NCI-H2081 treated with DMSO at 0.1 percent for 48 hours (cell line): ENCODE measurements at places on chromosomes 16 and 17.

DNA sequence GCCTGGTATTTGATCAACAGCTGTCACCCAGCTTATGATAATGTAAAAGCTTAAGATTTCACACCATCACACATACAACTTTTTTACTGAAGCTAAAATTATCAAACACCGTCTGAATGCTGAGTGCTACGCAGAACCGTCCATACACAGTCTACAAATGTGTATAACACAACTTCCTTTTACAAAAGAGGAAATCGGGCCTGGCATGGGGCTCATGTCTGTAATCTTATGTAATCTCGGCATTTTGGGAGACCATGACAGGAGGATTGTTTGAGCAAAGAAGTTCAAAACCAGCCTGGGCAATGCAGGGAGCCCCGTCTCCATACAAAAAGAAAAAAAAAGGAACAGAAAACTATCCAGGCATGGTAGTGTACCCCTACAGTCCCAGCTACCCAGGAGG, 19.6 kb upstream of the QRICH2 start:
- DNase-seq = no peak

- DNase-seq = no peak
These were observed 18.3 kb downstream of the COQ7 start for GRCh38 chr16:19085679-19086200.

- no peak for DNase-seq
These were observed 10.2 kb upstream of the FAM83G start for GRCh38 chr17:19014628-19015215.

DNA sequence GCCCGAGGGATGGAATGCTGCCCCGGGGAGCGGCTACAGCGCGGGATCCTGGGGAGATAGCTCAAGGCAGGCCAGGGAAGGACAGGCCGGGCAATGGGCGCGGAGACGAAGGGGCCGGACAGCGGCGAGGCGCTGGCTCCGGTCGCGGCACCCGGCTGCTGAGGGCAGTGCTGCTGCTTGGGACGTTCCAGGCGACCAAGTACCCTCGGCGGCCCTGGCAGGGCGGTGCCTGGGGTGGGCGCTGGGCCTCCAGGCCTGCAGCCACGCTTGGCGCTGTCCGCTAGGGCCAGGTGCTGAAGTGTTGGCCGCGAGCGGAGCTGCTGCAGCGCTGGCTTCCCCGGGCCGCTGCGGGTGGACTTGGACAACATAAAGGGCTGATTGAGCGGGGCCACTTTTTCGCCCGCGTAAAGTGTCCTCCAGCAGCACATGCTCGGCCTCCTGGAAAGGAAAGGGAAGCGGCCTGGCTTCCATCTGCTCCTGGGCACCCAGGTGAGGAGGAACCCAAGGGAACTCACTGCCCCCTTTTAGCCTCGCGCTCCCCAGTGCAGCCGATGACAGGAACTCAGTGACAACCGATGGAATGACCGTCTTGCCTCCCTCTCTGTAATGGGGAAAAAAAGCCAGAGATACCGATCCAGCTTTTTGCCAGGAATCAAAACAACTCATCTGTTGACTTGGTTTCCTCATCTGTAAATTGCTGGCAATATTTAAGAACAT, 23.7 kb downstream of the CLEC3A start:
- no peak for DNase-seq

DNA sequence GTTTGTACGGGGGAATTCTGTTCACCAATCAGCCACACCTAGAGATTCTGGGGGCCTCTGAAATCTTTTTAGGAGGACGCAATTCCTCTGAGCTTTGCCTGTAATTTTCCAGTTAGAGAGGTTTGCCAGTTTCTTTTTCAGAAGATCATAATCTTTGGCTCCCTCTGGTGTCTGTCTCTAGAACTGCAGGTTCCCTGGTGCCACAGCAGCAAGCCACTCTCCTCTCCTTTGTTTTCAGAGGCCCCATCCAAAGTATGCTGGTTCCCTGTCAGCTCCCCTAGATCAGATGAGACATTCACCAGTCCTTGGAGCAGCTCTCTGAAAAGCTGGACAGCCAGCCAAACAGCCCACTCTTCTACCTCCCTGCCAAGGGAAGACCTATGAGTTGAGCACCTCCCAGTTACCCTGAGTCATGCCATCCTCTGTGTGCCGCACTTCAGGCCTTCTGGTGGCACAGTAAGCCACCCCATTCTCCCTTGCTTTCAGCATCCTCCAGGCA, 36.1 kb downstream of the RNF112 start:
- peak; percentile 15 for DNase-seq

DNA sequence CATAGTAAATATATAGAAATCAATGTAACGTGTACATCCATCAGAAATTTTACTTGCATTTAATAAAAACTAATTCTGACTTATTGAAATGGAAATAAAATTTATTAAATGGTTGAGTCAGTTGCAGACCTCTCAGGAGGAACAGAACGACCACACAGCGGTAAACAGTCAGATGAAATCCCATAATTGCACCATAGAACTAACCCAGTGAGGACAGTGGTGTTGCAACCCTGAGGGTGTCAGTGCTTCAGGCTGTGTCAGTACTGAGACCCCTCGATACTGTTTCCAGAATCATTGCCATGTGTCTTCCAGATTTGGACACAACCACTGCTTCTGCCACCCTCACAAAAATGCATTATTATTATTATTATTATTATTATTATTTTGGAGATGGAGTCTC, 29.0 kb upstream of the SSTR2 start:
- DNase-seq = no peak

GRCh38 chr16:67372664-67373063, 20.6 kb downstream of the TPPP3 start:
- DNase-seq = no peak

- DNase-seq = no peak
These were observed 98.2 kb upstream of the SOX9 start for GRCh38 chr17:72022328-72023275.

GRCh38 chr16:74999609-75000480, 1.0 kb downstream of the ZNRF1 start:
- no peak for DNase-seq

GRCh38 chr16:78333808-78334207, 234.4 kb downstream of the WWOX start:
- no peak for DNase-seq

DNA sequence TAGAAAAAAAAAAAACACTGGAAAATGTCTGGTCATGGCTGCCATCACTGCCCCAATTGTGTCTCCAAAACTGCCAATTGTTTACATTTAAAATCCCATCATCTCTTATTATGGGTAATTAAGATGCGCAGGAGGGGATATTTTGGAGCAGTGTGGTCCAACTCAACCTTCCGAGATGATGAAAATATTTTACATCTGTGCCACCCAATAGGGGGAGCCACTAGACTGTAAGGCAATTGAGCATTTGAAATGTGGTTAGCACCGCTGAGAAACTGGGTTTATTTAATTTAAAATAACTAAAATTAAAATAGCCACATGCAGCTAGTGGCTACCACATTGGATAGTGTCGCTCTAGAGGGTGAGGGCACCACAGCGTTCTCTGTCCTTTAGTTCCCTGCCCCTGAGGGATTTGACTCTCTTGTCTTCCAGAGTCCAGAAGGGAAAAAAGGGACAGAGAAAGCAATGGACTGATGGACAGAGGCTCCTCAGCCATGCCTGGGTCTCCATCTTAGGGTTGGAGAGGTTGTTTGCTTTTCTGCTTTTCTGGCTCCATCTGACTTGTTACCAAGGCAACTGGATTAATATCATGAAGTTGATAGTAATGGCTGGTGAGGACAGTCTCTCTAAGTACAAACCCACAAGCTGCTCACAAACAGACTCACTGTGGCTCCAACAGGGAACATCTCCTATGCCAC, 3.5 kb downstream of the MPO start:
- DNase-seq = no peak

DNA sequence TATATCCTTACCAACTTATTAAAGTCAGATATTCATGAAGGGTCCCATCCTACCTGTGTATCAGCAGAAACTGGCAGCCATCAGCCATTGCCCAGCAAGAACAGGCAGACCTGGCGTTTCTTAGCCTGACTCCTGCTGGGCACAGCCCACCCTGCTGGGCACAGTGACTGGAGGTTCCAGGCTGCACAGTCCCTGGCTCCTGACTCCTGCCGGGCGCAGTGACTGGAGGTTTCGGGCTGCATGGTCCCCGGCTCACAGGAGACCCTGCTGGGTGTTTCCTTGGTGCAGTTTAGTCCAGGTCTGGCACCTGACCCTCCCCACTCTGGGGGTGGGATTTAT, 6.7 kb downstream of the TIMM22 start:
- DNase-seq = no peak

DNA sequence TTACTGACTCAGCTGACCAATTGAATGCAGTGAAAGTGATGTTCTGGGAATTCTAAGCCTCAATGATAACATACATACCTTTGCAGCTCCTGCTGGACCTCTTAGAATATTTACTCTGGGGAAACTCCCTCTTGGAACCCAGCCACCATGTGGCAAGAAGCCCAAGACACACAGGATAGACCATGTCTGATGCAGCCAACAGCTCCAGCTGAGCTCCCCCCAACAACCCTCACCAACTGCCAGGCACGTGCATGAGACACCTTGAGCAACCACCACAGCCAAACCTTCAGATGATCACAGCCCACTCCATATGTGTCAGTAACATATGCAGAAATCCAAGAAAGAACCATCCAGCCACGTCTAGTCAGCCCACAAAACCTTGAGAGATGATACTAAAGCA, 53.0 kb downstream of the XYLT1 start:
- no peak for DNase-seq

DNA sequence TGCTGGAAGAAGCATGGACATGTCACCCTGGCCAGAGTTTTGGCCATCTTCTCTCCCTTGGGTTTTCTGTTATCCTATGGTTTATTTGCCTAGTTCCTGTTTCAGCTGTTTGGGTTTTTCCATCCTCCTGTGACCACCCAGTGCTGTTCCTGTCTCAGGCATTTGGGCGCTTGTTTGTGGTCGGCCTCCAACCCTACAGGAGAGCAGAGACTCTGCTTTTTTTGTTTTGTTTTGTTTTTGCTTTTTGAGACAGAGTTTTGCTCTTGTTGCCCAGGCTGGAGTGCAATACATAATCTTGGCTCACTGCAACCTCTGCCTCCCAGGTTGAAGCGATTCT, 3.3 kb upstream of the ZC3H7A start:
- no peak for DNase-seq

DNA sequence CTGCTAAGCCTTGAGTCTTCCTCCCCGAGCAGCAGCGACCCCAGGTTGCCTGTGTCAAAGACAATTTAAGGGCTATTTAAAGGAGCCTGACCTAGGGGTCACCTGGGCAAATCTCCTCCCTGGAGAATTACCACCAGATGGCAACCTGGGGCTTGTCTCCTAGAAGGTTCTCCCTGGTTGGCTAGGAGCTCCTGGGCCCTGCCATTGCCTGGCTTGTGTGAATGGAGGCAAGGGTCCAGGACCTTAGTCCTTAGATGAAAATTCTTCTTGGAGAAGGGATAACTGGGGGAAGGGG, 51.3 kb upstream of the TAC4 start:
- no peak for DNase-seq

- no peak for DNase-seq
These were observed 2.1 kb upstream of the SEZ6 start for GRCh38 chr17:29007860-29008455.

- DNase-seq = no peak
These were observed at the start of gene MVP for GRCh38 chr16:29820271-29820701. Gene MVP, plus strand, starts transcription at chr16:29820462. Its CDS starts 10,088 bp downstream, at chr16:29830550.

DNA sequence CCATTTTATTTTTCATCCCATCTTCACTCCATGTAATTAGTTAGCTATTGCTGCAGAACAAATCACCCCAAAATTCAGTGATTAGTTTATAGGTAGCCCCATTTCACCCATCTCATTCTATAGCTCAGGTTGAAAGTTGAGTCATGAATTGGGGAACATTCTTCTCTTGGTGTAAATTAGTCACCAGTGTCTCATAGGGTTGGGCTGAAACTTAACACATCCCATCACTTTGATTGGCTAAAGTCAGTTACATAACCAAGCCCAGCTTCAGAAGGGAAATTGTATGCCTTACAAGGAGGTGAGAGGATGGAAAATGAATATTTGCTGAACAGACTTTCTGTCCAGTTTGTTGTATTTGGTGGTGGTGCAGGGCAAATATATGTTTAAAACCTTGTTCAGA, 477.5 kb downstream of the WWOX start:
- DNase-seq = no peak

GRCh38 chr17:36778448-36778847, 158.8 kb upstream of the LHX1 start:
- DNase-seq = no peak

- no peak for DNase-seq
These were observed 9.9 kb downstream of the SLC35G3 start for GRCh38 chr17:35184274-35184673.

DNA sequence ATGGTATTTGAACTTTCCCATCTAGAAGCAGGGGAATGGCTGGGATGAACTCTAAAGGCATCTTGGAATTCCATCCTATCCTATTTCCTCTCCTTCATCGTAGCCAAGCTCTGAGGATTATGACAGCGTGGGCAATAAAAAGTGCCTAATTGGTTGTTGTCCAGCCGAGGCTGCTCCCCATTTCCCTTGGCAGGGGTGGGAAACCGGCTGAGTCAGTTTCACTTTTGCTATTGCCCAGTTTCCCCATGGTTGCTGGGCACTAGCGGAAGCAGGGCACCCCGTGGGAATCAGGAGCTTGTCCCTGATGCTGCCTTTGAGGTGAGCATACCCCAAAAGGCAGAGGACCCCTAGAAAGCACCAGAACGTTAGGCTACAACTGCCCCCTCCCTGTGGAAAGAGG, 13.8 kb upstream of the SP2 start:
- no peak for DNase-seq

- peak; percentile 27 for DNase-seq
These were observed at the start of gene GPS2 for GRCh38 chr17:7314719-7315569. Gene GPS2, minus strand, starts transcription at chr17:7315360. Its CDS starts 308 bp downstream, at chr17:7315052.

GRCh38 chr17:78426293-78426879, 47.9 kb downstream of the PGS1 start:
- DNase-seq = no peak

DNA sequence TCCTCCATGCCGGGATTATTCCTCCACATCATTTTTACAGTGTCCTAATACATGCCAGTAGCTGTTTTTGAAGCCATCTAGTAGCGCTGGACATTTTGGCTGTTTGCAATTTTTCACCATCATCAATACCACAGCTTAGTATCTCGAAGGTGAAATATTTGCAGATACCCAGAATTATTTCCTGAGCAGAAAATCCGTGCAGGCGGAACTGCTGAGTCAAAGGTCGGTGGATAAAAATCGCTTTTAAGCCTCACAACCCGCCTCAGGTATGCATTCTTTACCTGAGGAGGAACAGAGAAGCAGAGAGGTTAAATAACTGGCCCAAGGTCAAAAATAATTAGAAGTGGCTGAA, 584 bp upstream of the TNRC6A start:
- DNase-seq = no peak

GRCh38 chr17:82985973-82986372, 93.4 kb upstream of the METRNL start:
- DNase-seq = no peak

- no peak for DNase-seq
These were observed 817.6 kb upstream of the CDH8 start for GRCh38 chr16:62853887-62854286.

DNA sequence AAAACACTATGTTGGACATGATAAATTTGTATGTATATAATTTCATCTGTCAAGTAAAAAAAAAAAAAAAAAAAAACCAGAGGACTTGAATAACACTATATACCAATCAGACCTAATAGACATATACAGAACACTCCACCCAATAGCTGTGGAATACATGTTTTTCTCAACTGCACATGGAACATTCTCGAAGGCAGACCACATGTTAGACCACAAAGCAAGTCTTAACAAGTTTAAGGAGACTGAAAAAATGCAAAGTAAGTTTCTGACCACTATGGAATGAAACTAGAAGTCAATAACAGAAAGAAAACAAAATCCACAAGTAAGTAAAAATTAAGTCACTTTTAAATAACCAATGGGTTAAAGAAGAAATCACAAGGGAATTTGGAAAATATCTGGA, 8.4 kb upstream of the CNTNAP4 start:
- no peak for DNase-seq
